ENCODE measurements at places on chromosomes 7 and 10.

DNA sequence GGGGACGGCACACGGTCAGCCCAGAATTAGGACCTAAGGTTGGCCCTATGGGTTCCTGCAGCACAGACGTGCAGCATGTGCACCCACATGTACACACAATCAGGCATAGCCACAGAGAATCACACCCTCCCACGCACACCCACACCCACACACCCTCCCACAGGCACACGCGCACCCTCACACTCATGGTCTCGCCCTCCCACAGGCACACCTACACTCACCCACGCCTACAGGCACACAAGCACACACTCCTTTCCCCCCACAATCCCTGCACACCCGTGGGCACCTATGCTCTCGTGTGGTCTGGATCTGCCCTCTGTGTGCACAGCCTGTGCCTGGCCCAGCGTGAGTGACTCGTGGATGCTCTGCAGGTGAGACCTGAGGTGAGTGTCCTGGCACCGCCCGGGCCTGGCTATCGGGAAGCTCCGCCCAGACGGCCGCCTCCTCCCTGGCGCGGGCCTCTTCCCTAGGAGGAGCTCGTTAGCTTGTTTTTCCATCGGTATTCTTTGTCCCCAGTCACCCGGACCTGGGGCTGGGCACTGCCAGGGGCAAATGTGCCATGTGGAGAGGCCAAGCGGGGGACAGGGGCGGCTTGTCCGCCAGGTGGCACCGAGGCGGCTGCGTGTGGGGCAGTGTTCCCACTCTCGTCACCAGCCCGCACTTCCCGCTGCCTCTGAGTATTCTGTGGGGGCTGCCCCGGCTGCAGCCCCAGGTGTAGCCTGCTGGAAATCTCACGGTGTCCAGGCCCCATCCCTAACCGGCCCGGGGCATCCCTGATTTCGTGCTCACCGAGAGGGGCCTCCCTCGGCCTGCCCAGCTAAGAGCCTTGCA lies 110.2 kb upstream of the FAM20C start:
- no peak for DNase-seq

- no peak for DNase-seq
Measured at GRCh38 chr10:85979598-85979997, 387.0 kb downstream of the GRID1 start.

GRCh38 chr7:2387897-2388636 lies 15.3 kb upstream of the CHST12 start:
- no peak for DNase-seq

DNA sequence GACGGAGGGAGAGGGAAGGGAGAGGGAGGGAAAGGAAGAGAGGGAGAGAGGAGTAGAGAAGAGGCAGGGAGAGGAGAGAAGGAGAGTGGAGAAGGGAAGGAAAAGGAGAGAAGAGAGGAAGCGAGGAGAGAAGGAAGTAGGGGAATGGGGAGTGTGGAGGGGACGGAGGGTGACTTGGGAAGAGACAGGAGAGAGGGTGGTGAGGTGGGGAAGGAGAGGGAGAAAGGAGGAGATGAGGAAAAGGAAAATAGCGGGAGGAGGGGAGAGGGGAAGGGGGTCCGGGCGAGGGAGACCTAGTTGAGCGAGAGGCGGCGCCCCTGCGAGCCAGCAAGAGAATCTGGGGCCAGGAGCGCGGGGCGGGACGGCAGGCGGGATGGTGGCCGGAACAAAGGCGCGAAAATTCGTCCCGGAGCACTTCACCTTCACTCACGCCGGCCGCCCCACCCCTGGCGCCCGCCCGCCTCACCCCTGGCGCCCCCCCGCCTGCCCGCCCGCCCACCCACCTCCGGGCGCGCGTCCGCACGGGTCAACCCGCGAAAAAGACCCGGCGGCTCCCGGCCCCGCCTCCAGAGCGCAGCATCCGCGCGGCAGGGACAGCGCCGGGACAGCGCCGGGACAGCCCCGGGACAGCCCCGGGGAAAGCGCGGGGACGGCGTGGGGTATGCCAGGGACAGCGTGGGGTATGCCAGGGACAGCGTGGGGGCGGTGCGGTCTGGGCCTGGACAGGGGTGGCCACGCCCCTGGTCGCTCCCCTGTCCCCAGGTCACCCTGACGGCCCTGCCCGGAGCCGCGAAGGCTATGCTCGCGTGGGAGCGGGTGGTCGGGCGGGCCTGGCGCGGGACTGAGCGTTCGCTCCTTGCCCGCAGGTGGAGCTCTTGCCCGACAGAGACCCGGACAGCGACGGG lies 4.2 kb downstream of the VSTM2A start:
- no peak for DNase-seq

DNA sequence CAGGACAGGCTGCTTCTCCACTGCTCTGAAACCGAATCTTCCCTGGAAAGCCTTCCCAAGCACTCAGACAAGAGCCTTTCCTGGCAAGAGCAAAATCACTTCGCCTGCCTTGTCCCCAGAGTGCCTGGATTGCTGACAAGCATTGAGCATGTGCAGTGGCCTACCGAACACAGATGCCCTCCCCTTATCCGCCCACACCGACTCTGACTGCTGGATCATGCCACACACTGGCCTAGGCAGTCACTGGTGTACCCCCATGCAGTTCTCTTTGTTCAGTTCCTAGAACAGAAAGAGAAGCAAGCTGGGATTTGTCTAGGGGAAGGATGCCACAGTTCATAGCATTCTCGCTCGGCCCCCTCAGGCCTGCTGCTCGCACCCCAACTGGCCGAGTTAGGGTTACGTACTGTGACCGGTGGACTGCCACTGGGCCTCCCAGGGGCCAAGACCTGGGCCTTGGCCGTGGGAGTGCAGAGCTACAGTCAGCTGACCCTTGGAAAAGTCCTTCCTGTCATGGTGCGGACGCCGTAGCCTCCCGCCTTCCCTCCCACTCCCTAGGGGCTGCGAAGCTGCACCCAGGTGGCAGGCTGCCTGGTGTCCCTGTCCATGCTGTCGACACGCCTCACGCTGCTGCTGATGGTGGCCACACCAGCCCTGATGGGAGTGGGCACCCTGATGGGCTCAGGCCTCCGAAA lies 6.9 kb downstream of the ABCB8 start:
- DNase-seq = no peak

DNA sequence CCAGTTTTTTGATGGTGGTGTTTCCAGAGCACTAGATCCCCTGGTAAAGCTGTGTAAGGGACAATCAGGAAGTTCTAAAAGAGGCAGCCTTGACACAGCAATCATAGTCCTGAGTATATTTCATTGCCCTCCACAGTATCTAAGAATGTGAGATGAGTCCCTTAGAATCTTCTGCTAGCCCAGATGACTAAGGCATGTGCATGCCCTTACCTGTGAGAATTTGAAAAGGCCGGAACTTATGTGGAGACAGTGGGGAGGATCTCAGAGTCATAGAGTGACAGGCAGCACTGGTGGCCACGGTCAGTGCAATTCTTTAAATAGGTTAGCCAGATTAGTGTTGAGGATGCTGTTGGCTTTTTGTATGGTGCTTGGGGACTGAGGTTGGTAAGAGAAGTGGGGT lies 361.4 kb upstream of the VSTM2A start:
- DNase-seq = no peak

- DNase-seq = no peak
Measured at GRCh38 chr7:7970531-7971307, 2.1 kb downstream of the GLCCI1 start.

- DNase-seq = no peak
Measured at GRCh38 chr10:43599333-43599732, 6.9 kb upstream of the ZNF485 start.

- DNase-seq = no peak
Measured at GRCh38 chr10:775245-776075, 86.0 kb upstream of the DIP2C start.

- no peak for DNase-seq
Measured at GRCh38 chr7:24026351-24026750, 257.6 kb upstream of the NPY start.

DNA sequence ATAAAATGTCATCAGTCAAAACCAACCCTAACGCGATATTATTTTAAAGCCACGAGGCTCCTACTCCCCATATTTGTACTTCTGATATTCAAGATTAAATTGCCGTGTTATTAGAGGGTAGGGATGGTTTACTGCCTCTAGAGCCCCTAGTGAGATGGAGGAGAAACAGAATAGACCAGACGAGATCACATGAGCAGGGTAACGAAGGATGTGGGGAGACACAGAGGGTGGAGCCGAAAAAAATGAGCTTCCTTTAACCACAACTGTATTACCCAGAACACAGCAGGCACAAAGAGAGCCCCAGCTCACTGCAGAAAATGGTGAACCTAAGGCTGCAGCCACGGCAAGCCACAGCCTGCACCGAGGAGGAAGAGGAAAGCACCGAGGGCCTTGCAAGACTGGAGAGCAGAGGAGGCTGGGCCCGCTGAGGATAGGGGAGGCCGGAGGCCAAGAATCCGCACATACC lies 14.3 kb downstream of the ZC3HAV1 start:
- DNase-seq = peak; percentile 65

GRCh38 chr7:113561446-113561845 lies 357.4 kb downstream of the PPP1R3A start:
- no peak for DNase-seq

DNA sequence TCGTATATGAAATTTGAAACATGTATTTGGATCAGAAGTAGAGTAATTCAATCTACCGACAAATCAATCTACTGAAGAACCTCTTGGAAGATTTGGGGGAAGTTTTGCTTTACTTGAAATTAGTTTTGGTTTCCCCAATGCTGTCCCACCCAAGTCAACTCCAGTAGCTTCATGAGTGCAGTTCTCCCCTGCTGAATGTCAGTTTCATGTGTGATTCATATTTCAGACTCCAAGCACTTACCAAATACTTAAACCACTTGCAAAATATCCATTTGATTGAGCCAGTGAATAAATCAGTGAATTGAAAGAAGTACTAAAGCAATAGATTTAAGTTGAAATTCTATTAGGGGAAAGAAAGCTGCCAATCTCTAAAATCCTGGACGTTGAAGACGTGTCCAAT lies 9.3 kb downstream of the CALML5 start:
- DNase-seq = no peak

DNA sequence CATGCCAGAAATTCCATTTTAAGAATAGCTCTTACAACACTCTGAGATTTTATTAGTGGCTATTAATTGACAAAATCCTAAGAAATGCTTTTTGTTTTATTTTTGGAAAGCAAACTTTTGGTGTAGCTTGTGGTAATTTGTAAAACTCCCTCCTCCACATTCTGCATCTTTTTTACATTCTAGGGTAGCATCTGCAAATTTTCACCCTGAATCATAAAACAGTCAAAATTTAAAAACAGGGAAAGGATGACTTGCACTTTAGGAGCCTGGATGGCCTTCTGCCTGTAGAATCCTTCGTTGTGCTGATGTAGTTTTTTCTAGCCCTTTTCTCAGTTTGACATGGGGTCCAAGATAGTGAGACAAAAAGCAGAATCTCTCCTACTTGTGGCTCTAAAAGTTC lies 316.1 kb downstream of the ADRA2A start:
- DNase-seq = no peak

DNA sequence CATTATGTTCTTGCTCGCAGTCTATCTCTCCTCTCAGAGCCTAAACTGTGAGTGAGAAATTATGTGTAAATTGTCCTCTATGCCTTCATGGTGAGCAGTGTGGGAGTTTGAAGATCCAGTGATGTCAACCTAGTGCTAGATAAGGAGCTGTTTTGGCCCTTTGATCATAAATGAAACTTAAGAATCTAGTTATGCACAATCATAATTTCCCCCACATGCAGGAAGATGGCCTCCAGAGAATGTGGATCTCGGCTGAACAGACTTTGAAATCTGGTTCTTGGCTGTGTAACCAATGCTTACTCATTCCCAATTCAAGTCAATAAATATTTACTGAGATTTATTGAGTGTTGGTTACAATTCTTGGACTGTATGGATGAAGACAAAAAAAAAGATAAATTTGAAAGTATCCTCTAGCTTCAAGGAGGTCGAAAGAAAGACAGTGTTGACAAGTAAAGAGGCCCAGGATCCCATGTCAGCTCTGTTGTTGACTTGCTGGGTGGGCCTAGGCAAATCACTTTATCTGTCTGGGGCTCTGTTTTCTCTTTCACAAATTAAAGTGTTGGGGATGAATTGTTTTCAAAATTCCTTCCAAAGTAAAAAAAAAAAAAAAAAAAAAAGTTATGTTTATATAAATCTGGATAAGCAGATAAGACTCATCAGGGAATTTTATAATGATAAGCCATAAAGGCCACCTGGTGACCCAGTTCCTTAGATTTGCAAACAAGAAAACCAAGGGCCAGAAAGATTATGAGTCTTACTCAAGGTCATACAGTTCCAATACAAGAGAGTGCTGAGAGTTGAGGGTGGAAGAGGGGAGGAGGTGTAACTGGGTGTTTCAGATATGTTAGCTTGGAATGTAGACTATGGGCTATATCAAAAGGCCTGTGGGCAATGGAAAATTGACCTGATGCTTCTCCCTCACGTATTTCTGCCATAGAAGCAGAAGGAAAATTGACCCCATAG lies 969.9 kb downstream of the KCNMA1 start:
- no peak for DNase-seq
